ENCODE measurements at places on chromosomes 7 and 10. TPM values are rescaled to one million over a fixed set of nuclear protein-coding genes. Genes with fewer than 3 reads are reported as not detected.
A peak's percentile ranks its signal among the peaks of the same experiment; 100 is the strongest.

DNA sequence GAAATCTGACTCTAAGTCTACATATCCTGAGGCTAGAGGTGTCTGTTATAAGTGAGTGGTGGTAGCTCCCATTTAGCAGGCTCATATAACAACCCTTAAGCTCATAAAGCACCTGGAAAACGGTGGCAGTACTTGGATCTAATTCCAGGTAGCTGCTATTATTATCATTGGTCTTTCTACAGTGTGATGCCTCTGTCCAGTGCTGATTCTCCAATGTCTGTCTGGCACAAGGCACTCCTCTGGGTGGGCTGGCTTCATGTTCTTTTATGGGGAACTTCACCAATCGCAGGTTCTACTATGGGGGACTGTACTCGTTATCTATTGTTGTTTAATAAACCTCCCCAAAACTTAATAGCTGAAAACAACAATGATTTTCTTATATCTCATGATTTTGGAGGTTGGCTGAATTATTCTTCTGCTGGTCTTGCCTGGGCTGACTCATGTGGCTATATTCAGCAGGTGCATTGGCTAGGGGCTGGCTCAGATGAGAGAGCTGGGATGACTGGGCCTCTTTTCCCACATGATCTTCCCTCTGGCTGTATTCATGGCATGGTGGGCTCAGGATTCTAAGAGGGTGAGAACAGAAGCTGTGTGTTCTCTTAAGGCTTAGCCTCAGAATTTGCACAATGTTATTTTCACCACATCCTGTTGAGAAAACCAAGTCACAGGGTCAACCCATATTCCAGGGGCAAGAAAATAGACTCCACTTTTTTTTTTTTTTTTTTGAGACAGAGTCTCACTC is 93.0 kb upstream of the PCGF5 start:
- no peak for DNase-seq

- no peak for DNase-seq
These were observed 407.9 kb downstream of the NRG3 start for GRCh38 chr10:82282782-82283456.

The NPTX2 gene
- total RNA-seq = 3.1 TPM

The WDR86 gene
- 0.41 TPM for total RNA-seq

DNA sequence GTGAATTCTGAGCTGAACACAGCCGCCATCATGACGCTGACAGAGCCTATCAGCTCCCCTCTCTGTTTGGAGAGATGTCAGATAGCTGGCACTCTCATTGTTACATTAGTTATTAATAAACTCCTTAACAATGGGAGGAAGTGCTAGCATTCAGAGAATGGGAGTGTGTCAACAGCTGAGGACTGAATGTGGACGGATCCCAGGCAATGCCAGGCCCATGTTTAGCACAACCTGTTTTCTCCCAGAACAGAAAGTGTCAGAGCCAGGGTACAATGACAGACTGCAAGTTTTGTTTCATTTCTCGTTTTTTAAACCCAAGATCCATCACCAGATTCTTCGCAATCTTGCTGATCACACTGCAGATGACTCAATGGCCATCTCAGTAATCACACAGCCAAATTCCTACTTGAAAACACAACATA is 99.6 kb downstream of the PRPF18 start:
- DNase-seq = no peak

DNA sequence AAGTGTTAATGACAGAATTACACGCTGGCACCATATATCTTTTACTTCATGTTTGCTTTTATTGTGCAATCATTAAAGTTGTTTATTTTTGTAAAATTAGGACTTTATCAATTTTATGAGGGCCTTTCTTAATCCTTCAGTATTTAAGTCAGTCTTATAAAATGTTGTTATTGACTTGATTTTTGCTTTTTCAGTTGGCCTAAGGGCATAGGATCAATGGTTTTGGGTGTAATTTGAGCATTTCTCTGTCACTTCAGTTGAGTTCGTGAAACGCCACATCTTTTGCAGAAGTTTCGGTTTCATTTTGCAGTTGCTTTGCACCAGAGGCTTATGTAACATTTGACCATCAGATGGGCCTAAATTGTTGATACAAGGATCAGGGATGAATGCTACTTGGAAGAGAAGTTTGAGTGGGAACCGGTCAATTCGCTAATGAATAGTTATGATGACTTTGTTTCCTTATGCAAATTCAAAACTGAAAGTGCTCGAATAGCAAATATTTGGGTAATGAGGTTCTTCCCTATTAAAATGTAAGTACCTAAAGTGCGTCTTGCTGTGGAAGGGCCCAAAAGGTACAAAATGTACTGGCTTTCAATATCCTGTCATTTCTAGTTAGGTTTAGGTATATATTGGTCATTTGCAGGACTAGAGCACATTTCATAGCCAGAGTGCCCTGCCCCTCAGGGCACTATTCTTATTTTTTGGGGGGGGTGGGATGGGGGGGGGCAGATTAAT is 340.9 kb downstream of the LRMDA start:
- no peak for DNase-seq

- no peak for DNase-seq
These were observed 124.9 kb downstream of the CLEC2L start for GRCh38 chr7:139648391-139648861.

The COL1A2 gene
- total RNA-seq = 96.6 TPM

DNA sequence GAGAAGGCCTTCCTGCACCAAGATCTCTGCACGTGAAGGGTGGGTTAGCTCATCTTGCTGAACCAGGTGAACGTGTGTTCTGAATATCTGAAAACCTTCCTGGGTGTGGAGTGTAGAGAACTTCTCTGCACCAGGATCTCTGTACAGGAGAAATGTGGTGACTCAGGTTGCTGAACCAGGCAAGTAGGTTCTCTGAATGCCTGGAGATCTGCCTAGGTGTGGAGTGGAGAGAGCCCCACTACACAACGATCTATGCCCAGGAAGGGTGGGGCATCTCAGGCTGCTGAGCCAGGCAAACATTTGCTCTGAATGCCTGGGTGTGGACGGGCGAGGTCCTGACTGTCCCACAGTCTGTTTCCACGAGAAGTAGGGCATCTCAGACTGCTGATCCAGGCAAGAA is 1002.3 kb upstream of the KCND2 start:
- peak; percentile 30 for DNase-seq

The LRIT1 gene
- not detected for total RNA-seq

DNA sequence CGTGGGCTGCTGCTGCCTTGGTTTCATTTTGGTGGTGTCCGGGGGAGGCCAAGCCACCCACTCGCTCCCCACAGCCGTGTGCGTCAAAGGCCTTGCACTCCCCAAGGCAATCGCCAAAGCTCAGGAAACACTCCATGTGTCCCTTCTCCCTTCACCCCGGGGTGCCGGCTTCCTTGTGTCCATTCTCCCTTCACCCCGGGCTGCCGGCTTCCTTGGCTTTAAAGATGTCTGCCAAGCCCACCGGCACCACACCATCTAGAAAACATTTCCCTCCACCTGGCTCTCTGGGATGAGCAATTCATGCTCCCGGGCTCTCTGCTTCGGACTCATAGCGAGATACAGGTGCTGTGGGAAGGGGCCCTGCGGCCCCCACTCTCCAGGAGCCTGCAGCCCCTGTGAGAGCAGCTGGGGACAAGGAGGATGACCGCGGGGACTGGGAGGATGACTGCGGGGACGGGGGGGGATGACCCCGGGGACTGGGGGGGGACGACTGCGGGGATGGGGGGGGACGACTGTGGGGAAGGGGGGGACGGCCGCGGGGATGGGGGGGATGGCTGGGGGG is 322.1 kb downstream of the DNAJB6 start:
- DNase-seq = peak; percentile 45

DNA sequence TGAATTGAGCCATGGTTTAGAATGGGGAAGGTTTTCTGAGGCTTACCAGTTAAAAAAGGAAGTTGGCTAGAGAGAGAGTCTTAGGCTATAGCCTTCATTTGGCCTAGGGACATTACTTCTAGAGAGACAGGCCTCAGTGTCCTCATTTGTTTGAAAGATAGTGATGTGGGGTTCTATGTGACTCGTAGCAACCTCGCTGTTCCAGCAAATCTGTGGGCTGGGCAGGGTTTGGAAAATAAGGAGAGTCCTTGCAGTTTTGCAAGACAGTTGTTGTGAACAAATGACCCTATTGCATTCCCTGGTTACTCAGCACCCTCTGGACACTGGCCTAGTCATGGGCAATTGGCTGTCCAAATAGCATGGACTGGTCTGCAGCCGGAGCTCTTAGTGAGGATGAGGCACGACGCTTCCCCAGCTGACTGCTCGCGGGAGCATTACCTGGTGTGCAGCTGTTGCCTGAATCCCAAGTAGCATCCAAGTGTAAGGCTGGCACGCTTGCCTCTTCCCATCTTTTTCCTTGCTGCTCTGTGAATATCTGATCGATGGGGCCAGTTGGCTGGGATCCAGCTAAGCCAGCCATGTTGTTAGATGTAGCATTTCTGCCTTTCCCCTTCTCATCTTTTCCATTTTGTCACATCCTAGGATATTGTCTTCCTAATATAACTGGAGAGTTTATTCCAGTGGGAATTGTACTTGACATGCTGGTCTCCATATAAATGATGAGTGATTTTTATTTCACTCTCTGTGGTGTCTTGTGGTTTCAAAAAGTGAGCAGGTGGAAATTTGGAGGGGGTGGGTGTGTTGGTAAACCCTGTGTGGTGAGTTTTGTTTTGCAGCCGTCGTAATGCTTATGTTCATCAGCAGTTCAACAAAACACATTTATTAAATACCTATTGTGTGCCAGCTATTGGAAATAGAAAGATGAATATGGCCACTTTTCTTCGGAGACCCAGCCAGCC is 99.8 kb downstream of the SND1 start:
- no peak for DNase-seq

- no peak for DNase-seq
These were observed 177.8 kb downstream of the NEURL1 start for GRCh38 chr10:103671126-103671895.

The SPDYE2 gene
- not detected for total RNA-seq

- DNase-seq = no peak
These were observed 36.1 kb upstream of the CUL1 start for GRCh38 chr7:148662646-148663045.

DNA sequence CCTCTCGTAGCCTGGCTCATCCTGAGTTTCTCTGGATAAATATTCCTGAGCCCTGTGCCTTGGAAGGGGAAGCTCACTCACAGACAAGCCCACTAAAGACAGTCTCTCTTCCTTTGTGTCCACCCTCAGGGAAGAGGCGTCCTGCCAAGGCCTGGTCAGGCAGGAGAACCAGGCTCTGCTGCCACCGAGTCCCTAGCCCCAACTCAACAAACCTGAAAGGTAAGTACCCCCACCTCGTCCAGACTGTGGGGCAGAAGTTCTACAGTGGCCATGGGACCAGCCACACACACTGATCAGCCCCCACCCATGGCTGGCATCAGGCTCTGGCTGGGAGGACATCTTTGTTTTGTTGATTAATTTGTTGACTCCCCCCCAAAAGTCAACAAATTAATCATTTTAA is 2.8 kb downstream of the GPR15LG start:
- DNase-seq = no peak

The CYP2C19 gene
- total RNA-seq = not detected

DNA sequence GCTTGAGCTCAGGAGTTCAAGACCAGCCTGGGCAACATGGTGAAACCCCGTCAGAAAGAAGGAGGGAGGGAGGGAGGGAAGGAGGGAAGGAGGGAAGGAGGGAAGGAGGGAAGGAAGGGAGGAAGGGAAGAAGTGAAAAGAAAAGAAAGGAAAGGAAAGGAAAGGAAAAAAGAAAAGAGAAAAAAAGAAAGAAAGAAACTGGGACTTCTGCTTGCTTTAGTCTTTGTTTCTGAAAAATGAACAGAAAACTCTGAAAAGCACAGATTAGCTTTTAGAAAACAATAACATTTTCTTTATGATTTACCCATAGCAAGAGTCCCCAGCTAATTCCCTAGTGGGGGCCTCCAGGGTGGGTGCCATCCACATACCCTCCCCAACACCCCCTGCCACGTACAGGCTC is 46.8 kb downstream of the ATOH7 start:
- DNase-seq = no peak

DNA sequence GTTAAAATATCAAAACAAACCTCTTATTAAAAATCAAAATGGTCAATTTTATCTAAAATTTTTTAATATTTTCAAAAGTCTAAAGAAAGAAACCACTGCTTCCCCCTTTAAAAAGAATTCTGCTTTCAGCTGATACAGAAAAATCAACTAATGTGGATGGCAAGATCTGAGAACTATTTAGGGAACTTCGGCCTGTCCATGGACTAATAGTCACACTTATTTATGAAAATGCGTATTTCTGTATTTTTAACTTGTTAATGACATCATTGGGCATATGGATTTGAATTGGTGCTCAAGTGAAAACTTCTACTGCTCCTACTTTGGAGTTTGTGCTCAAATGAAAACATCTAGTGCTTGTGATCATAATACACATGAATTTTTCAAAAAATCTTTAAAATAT is 31.9 kb downstream of the RNLS start:
- no peak for DNase-seq

DNA sequence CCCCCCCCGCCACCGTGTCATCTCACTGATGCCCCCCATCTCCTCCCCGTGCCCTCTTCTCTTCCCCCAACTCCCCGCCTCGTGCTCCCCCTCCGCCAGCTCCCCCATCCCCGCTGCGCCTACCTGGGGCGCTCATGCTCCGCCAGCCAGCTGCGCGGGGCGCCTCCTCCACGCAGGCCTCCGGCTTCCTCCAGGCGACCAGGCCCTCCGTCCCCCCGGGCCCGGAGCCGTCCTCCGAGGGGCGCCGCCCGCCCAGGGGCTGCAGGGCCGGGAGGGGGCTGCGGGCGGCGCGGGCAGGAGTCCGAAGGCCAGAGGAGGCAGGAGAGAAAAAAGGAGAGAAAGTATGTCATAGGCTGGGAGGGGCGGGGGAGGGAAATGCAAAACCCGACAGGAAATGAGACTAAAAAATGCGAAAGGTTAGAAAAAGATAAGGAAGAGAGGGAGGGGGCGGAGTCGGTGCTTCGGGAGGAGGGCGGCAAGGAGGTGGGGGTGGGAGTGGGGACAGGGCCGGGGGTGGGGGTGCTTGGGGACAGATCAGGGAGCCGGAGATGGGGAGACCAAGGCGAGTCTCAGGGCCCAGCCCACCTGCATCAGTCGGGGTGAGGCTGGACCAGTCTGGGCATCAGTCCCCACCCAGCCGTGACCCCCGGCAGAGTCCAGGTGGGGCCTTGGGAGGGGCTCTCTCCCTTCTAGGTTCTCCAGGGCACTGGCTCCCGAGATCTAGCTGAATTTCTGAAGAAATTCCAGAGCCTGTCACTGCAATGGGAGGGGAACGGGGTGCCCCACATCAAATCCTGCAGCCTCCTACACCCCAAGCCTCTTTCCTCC is at the start of gene CARD11:
Gene CARD11 (minus strand): TSS at position 324 of the 828 bp plus-strand sequence. CDS start 85,361 bp downstream, outside the sequence.
- DNase-seq = no peak

The EN2 gene
- 0.11 TPM for total RNA-seq

GRCh38 chr10:47214520-47214919 is 85.5 kb upstream of the GDF10 start:
- DNase-seq = no peak

The ITGB8 gene
- total RNA-seq = 2.5 TPM

- DNase-seq = no peak
These were observed 382.2 kb upstream of the NRP1 start for GRCh38 chr10:33716501-33717267.

GRCh38 chr7:15620491-15621185 is 58.8 kb upstream of the AGMO start:
- no peak for DNase-seq

- no peak for DNase-seq
These were observed 131.0 kb upstream of the GAD2 start for GRCh38 chr10:26085549-26085948.

GRCh38 chr7:148856891-148857290 is 27.2 kb downstream of the EZH2 start:
- no peak for DNase-seq

Data from Right ventricle myocardium inferior (tissue), 1 donor.